ENCODE measurements at places on chromosomes 12 and 14.

GRCh38 chr12:24608637-24609285 is 340.1 kb downstream of the BCAT1 start:
- no peak for DNase-seq

- DNase-seq = no peak
These were observed 323.1 kb upstream of the CCDC196 start for GRCh38 chr14:66163023-66163422.

- DNase-seq = no peak
These were observed 5.2 kb upstream of the CNPY2 start for GRCh38 chr12:56321027-56321426.

GRCh38 chr14:101075025-101075800 is 171.7 kb upstream of the RTL1 start:
- no peak for DNase-seq

- no peak for DNase-seq
These were observed 36.0 kb upstream of the CLEC14A start for GRCh38 chr14:38291681-38292467.

DNA sequence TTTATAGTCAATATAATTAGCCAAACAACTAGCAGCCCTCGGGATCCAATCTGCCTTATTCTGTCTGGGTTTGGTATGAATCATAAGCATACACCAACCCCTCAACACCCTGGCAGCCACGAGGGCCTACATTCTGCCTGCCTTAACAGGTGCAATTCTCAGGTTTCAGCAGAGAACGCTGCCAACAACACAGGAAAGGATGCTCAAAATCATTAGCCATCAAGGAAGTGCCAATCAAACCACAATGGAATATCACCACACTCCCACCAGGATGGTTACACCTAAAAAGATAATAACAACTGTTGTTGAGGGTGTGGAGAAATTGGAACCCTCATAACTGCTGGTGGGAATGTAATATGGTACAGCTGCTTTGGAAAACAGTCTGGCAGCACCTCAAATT is 122.8 kb downstream of the TTC7B start:
- no peak for DNase-seq

DNA sequence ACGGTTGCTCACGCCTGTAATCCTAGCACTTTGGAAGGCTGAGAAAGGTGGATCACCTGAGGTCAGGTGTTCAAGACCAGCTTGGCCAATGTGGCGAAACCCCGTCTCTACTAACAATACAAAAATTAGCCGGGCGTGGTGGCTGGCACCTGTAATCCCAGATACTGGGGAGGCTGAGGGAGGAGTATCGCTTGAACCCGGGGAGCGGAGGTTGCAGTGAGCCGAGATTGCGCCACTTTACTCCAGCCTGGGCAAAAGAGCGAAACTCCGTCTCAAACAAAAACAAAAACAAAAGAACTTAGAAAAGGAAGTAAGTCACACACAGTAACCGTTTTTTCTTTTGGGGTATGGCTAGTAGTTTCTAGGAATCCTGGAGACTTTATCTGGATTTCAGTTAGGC is 1.7 kb upstream of the PALS1 start:
- DNase-seq = no peak

GRCh38 chr14:58635091-58635830 is 2.5 kb upstream of the DACT1 start:
- DNase-seq = no peak

DNA sequence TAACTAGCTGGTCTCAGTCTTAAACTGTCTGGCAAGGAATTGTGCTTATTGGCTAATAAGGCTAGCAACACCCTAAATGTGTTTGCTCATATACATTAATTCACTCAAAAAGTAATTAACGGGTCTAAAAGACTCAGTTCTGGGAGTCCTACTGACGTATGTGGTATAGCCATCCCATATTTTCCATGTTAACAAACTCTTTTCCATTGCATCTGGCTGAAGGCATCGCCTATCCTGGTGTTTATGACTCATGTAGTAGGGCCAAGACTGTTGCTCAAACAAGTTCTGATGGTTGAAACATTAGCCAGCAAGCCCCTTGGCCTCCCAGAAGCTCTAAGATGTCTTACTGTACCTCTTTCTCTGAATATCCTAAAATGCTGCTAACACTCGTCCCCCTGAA is 98.5 kb downstream of the PHLDA1 start:
- no peak for DNase-seq

GRCh38 chr12:16523951-16524331 is 82.0 kb downstream of the LMO3 start:
- no peak for DNase-seq

GRCh38 chr12:6026998-6027397 is 81.9 kb upstream of the ANO2 start:
- peak; percentile 33 for DNase-seq

- no peak for DNase-seq
These were observed 256.3 kb downstream of the TMTC2 start for GRCh38 chr12:82942991-82943401.

GRCh38 chr14:87055007-87055406 is 938.0 kb downstream of the GALC start:
- no peak for DNase-seq
